Head of caudate nucleus (tissue), 42 donors: ENCODE measurements at places on chromosomes 1 and 21.

GRCh38 chr1:79042539-79042938 lies 36.0 kb upstream of the ADGRL4 start:
- DNase-seq, result no peak

GRCh38 chr1:156848461-156849150 lies 10.3 kb downstream of the INSRR start:
- no peak for DNase-seq

GRCh38 chr1:46183079-46183847 lies 7.0 kb upstream of the P3R3URF start:
- no peak for DNase-seq

DNA sequence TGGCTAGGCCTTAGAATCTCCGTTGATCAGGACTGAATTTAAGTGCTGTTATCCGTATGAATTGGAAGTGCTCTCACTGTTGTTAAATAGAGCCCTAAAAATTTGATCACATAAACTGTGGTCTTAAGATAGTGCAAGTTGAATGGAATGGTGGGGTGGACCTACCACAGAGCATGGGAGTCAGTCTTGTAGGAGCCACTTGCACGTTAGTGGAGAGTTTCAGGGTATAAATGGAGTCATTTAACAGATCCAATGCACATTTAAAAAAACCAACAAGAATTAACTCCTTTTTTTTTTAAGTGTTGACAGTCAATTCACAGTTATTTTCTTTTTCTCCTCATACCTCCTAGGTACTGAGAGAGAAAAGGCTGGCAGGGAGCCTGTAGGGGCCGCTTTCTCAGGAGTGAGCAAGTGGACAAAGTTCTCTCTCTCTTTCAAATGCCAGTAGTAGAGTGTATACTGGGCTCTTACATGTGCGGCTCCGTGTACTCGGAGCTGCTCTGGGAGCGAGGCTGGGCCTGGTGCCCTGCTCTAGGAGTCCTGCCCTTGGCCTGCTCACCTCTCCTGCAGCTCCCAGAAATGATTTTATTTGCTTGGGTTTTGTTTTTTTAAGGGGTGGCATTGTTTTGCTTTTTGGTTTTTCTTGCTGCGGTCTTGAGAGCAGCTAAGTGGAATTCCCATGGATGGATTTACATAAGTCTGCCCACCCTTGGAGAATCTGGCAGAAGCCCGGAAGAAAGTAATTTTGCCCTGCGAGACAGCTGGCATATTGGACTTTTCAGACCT lies 91.3 kb downstream of the ATP5PO start:
- DNase-seq, result no peak

DNA sequence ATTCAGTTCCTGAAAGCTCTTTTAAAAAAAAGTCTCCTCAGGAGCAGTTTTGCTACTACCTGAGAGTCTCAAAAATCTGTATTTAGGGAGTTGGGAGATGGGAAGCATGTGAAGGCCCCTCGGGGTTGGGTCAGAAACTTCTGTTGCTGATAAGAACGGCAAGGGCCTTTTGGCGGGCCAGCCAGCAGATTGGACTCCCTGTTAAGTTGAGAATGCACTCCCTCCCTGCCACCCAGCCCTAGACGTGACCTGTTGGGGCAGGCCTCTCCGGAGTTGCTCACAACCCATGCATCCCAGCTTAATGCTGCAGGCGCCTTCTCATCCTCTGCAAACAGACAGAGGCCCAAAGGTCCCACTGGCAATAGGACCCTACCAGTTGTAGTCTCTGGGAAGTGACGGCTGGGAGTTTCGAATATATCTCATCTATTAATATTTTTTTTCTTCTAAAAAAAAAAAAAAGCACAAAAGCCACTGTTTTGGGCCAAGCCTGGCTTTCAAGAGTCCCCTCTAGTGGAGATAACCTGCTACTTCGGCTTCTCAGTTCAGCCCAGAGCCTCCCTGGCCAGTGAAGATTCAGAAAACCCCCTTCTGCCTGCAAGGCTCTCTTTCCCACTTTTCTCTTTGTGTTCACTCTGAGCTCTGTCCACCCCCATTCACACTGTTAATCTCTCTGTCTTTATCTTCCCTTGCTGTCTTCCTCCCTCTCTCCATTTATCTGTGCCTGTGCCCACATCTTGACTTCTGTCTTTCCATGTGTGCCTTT lies 5.3 kb downstream of the PLXNA2 start:
- no peak for DNase-seq

DNA sequence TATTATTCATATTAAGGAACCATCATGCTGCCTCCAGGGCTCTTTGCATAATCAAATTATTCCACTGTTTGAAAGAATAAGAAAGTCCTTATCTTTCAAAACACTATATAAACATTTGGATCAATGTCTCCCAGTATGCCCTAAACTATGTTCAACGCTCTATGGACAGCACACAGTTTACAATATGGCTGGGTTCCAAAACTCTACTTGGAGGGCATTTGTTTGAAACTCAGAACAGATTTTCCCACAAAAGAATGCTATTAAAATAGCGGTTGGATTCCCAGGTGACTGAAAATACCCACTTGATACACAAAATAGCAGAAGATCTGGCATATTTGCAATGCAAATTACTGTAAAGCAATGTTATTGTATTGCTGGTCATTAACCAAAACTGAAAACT lies 3.2 kb downstream of the HAO2 start:
- DNase-seq, result no peak

DNA sequence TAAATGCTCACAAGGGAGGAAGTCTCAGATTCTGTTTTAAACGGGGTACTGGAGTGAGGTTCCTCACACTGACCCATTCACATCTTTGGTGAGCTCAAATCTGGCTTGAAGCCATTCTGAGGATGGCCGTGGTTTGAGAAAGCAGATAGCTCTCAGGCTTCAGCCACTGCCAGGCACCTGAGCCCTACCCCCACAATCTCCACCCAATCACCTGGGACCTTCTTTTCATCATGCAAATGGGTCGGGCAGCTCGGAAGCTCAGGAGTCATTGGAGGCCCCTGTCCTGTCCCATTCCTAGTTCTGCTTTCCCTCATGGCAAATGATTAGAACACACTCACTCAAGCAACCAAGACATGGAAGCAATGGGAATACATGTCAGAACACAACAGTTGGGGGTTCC lies 141.4 kb upstream of the ETS2 start:
- DNase-seq, result no peak

- DNase-seq, result no peak
Observed at GRCh38 chr1:109300650-109301151, 6.1 kb downstream of the MYBPHL start.

- no peak for DNase-seq
Observed at GRCh38 chr1:64599242-64599641, 129.3 kb downstream of the CACHD1 start.

DNA sequence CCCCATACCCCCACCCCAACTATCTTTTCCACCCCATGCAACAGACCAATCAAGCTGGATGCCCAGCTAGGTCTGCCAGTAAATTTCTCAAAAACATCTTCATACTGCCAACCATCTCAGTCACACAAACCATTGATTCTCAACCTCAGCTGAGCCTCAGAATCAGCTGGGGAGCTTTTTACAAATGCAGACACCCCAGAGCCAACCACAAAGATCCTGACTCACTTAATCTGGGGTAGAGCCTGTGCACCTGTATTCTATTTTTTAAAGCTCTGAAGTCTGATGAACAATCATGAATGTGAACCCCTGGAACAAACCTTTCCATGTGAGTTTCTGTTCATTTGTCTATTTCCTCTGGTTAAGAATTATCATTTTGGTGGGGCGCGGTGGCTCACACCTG lies 66.0 kb downstream of the ZNF281 start:
- DNase-seq, result no peak

GRCh38 chr1:209855006-209855405 lies 27.2 kb downstream of the UTP25 start:
- no peak for DNase-seq

GRCh38 chr1:108120163-108120562 lies 80.0 kb downstream of the SLC25A24 start:
- DNase-seq, result no peak

DNA sequence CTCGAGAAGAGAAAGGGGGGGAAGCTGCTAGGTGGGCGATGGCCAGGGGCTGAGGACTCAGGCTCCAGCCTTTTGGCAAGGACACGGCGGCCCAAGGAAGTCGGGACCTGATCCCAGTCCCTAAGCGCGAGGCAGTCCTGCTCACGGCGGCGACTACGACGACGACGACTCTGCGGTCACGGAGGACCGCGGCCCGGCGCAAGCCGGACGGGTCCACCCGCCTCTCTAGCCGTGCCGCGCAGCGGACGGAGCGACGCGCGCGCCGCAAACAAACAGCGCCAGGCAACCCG lies 401 bp downstream of the WNT9A start:
- no peak for DNase-seq

- peak; percentile 54 for DNase-seq
Observed at GRCh38 chr1:9909234-9910046, 629 bp downstream of the CTNNBIP1 start.

DNA sequence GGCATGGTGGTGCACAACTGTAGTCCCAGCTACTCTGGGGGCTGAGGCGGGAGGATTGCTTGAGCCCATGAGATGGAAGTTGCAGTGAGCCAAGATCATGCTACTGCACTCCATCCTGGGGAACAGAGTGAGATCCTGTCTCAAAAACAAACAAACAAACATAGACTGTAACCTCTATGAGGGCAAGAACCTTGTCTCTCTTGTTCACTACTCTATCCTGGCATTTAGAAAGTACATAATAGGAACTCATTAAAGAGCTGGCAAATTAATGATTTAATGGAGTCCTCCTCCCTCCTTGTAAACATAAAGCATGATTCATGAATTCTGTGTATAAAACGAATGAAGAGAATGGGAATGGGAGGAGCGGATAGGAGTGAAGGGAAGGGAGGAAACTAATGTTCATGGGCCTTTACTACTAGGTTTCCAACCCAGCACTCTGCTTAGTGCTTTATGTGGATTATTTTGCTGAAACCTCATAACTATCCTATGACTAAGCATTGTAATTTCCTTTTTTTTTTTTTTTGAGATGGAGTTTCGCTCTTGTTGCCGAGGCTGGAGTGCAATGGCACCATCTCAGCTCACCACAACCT lies 8.6 kb downstream of the LMOD1 start:
- DNase-seq, result no peak

DNA sequence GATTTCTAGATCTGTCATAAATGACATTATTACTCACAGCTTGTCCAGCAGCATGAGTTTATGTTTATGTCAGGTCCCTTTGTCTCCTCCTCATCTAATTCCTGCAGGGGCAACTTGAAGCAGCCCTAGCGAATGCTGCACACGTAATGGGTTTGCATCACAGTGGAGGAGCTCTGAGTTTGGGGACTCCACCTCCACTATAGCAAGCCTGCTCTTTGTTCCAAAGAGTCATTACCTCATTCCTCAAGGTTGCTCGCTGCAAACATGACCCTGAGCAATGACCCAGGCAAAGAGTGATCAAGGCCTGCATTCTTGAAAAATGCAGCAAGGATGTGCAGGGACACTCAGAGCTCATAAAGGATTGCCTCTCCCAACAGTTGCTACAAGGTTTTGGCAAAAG lies 261.9 kb downstream of the HHIPL2 start:
- no peak for DNase-seq

DNA sequence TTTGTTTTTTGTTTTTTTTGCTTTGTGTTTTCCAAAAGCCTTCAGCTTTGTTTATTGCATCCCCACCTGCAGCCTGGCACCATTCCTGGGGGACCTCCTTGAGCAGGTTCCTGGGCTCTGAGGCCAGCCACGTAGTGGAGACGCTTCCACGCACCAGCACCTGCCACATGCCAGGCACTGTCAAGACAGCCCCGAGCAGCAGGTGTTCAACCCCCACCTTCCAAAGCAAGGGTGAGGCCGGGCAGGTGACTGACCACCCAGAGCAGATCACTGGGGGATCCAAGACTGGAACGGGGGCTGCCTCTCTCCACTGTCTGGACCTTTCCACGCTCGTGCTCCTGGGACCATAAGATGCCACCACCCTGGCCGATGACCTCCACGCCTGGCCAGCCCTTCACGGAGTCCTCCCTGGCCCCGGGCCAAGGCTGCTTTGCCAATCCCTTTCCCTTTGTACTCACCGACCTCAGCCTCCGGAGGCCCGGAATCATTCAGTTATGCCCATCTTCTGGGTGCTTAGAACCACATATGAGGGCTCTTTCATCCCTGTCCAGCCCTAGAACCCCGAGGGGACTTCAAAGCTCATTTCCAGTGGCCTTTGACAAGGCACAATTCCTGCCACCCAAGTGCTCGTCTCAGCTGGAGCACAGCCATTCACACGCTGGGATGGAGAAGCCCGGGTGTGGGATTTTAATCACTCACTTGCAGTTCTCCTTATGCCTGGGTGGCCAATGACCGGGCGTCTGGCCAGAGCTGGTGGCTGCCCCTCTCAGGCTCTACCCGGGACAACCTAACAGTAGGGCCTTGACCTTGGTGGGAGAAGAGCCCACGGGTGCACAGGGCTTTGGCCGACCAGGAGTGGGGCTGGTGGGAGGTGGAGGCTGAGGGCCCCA lies 330.8 kb downstream of the NPHP4 start:
- DNase-seq, result no peak

GRCh38 chr21:34933609-34934335 lies 115.3 kb downstream of the RUNX1 start:
- DNase-seq, result no peak

DNA sequence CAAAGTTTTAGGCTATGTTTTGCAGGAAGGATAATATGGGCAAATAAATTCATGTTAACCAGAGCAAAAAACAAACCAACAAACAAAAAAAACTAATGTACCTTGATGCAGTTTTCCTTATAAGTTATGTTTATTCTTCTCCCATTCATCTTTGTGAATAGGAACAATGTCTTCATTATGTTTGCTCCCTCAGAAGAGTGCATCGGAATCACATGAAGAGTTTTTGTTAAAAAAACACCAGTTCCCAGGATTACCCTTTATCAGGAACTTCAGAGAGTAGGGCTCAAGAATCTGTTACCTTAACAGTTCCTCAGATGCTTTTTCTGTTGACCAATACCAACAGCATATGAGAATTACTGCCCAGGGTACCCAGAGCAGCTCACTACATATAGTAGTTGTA lies 14.6 kb upstream of the PRRC2C start:
- no peak for DNase-seq

- DNase-seq, result peak; percentile 90
Observed at GRCh38 chr1:201254625-201255478, 28.5 kb upstream of the PKP1 start.

DNA sequence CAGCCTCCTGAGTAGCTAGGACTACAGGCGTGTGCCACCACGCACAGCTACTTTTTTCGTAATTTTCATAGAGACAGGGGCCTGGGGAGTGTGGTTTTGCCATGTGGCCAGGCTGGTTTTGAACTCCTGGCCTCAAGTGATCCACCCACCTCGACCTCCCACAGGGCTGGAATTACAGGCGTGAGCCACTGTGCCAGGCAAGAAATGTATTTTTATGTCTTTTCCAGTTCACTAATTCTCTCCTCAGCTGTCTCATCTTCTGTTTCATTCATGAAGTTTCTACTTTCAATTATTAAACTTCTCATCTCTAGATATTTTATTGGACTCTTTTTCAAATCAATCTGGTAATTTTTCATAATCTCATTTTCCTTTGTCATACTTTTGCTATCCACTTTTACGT lies 72.1 kb upstream of the DISP3 start:
- no peak for DNase-seq

DNA sequence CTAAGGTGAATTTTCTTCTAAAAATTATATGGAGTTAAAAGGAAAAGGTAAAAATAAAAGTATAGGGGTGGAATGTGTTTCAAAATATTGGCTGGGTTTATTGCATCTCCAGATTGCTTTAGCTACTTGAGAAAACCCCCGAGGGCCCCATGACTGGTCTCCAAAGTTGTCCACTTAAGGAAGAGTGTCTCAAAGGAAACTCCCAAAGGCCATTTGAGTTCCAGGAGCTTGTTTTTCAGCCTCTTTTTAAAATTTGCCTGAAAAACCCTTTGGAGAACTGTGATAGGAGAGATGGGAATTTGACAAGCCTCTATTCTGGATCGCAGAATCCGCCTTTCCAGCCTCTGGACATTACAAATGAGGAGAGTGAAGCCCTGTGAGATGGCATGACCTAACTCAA lies 225.6 kb downstream of the ZNF326 start:
- no peak for DNase-seq

- no peak for DNase-seq
Observed at GRCh38 chr1:59329412-59330053, 32.6 kb downstream of the FGGY start.
